Midbrain (tissue), 1 donor: ENCODE measurements at places on chromosomes 3 and 15.

GRCh38 chr3:106582151-106582550 is 713.3 kb upstream of the CBLB start:
- no peak for DNase-seq

DNA sequence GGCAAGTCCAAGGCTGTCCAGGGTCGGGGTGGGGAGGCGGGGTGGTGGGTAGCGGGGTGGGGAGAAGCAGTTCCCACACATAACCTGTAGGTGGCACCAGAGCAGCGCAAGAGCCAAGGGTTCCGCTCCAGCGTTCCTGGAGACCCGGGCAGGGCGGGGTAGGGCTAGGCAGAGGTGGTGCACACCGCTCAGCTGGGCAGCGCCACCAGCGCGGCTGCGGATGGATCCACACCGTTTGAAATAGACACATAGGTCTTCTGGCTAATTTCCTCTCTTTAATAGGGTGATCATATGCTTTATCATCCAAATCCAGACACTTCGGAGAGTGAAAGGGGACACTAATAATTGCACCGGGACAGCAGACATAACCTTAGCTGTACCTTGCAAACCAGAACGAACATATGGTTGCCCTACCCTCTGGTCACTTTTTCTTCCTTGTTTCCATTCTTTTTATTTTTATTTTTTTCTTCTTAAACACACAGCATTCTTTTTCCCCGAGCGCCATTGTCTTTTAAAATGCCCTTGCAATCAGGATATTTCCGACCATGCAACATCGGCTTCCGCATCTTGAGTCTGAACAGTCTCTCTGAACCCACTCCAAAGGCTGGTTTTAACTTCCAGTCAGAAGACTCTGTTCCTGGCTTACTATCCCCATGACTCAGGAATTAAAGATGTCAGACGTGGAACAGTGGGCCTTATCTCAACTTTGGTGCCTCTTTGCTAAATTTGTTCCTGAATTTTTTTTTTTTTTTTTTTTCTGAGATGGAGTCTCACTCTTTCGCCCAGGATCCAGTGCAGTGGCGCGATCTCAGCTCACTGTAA is 12.5 kb upstream of the ZSCAN2 start:
- DNase-seq: peak; percentile 77

GRCh38 chr15:92666780-92667179 is 11.2 kb upstream of the FAM174B start:
- no peak for DNase-seq

DNA sequence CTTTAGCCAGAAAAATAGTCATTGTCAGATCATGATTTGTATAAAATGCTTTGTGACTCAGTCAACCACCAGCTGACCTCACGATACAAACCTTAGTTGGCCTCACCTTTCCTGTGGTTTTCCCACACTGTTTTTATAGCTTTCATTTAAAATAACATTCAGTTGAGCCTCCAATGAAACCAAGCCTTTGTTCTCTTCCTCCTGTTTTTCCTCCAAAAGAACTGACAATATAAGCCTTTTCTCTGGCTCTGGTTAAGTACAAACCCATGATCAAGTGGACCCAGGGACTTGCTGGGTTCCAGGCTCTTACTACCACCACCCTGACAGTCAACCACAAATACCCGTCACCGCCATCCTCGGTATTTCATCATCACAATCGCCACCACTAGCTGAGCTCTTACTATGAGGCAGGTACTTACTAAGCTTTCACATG is 81.7 kb downstream of the TAMM41 start:
- DNase-seq: no peak

DNA sequence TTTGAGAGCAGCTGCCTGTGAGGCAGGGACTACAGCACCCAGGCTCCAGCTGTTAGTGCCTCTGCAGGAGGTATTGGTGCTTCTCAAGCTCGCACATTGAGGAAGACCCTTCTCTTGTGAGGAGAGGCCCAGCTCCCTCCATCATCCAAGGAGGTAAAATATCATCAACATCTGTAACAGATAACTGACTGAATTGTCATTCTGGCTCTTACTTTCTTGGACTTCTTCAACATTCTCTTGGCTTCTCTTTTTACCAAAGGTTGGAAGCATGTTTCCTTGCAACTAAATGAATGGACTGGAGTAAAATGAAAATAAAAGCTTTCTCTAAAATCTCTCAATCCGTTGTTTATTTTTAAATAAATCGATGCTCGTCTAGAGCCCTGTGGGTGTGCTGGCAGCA is 53.1 kb upstream of the PXYLP1 start:
- no peak for DNase-seq

DNA sequence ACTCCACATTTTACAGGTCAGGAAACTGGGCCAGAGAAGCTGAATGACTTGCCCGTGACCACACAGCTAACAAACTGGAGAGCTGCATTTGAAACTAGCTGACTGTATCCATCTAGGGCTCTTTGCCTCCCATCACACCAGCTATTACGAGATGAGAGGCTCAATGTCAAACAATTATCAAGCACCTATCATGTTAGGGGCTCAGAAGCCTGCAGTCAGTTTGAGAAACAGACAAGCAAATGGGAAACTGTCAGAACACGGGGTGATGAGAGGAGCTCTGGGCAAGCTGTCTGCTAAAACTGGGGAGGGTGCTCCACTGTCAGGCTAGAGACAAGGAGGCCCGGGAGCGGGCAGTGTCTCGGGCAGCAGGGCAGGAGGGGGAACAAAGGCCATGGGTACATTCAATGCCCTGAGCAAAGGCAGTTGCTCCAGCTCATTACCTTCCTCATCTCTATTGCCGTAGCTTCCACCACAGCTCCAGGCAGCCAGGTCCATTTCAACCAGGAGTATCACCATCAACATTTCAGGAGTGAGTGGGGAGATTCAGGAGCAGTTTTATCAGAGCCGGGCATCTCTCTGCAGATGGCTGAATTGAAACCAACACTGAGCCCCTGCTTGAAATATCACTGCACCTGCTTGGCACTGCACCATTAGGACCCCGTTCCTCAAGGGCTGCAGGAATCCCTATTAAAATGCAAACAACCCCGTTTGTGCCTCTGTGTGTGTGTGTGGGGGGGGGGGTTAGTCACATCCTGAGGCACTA is 122.6 kb downstream of the RAB11A start:
- no peak for DNase-seq

GRCh38 chr3:27596334-27596841 is 112.2 kb upstream of the SLC4A7 start:
- DNase-seq: no peak

GRCh38 chr3:136952292-136952691 is 5.5 kb upstream of the IL20RB start:
- no peak for DNase-seq

GRCh38 chr3:177624528-177625495 is 427.5 kb upstream of the TBL1XR1 start:
- no peak for DNase-seq

GRCh38 chr15:60672400-60672799 is 193.5 kb upstream of the ICE2 start:
- DNase-seq: no peak

DNA sequence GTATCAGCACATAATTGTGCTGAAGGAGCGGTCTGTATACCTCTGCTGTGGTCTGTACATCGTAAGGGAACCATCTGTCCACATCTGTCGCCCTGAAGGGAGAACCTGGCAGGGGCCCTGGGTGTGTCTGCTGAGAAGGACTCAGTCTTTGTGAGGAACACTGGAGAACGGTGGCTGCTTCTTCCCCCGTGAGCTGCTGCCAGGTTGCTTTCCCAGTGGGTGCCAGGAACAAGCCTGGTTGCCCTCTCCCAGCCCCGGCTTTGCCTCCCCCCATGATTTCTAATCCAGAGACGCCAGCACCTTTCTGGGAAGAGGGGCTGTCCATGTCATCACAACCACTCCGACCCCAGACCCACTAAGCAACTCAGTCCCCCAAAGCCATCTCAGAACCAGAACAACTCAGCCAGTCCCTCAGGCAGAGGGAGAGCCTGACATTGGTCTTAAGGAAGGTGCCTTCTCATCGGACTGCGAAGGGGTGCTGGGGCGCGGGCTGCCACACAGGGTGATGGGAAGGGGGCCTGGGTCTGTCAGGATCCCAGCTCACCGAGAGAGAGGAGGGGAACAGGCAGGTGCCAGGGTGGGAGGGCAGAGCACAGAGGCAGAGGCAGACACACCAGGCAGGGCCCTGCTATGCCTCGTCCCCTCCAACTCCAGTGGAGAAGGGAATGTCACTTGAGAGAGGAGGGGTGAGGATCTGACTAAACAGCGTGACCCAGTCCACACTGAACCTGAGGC is 8.5 kb downstream of the TNK2 start:
- DNase-seq: no peak

DNA sequence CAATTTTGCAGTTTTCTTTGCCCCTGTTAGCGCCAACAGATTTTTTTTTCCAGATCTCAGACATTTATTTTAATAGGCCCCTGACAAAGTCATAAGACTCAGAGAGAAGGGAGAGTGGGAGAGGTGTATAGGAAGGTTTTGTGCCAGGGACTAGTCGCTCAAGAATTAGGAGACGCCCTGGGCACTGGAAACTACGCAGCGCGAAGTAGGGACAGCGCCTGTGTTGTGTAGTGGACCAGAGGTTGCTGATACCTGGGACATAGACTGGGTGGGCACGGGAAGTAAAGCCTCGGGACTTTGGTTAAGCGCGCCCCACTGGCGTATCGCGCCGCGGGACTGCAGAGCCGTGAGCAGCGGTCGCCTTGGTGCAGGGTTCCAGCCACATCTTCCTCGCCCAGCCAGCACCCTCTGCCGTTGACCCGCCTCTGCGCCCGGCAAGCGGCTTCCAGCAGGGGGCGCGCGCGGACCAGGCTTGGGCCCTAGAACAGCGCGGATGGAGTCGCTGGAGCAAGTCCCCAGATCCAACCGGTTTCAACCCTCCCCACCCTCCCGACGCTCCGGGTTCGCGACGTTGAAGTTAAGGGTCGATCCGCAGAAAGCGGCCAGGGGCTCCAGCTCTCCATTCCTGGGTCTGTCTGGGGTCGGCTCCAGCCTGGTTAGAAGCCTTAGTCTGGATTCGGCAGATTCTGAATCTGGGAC is 3.0 kb upstream of the ISLR2 start:
- DNase-seq: peak; percentile 86

DNA sequence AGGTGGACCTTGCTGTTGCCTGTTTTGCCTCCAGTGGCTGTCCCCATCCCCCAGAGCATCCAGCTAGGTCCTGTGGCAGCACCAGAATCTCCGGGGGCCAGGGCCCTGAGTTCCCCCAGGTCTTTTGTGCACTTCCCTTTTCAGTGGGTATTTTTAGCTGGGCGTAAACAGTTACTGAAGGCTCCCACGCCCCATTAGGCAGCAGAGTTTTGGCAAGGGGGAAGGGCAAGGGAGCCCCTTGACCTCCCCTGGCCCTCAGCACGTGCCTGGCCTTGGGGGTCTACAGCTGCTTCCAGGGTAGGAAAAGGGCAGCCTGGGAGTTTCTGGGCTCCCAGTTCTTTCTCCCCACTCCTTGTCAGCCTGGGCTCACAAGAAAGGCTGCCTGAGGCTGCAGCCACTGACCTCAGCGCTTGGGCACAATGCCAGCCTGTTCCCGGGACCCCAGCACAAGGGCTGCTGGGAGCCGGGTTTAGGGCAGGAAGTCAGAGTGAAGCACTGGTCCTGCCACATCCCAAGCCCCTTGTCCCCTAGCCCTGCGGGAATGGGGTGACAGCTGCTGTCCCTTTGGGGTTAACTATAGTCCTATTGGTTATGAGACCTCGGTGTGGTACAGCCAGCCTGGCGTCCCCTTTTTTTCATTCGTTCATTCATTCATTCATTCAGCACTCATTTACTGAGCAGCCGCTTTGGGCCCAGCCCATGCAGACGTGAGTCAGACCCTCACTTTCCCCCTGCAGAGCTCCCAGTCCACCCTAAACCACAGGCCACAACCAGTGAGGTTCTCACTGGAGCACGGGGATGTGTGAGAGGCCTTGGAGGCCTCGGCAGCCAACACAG is 8.4 kb downstream of the CSK start:
- peak; percentile 75 for DNase-seq

- DNase-seq: no peak
Observed at GRCh38 chr3:128178782-128179483, 25.7 kb downstream of the EEFSEC start.

- DNase-seq: no peak
Observed at GRCh38 chr3:66487465-66487864, 13.4 kb downstream of the LRIG1 start.

GRCh38 chr3:117306299-117306698 is 596.7 kb downstream of the TUSC7 start:
- DNase-seq: no peak

DNA sequence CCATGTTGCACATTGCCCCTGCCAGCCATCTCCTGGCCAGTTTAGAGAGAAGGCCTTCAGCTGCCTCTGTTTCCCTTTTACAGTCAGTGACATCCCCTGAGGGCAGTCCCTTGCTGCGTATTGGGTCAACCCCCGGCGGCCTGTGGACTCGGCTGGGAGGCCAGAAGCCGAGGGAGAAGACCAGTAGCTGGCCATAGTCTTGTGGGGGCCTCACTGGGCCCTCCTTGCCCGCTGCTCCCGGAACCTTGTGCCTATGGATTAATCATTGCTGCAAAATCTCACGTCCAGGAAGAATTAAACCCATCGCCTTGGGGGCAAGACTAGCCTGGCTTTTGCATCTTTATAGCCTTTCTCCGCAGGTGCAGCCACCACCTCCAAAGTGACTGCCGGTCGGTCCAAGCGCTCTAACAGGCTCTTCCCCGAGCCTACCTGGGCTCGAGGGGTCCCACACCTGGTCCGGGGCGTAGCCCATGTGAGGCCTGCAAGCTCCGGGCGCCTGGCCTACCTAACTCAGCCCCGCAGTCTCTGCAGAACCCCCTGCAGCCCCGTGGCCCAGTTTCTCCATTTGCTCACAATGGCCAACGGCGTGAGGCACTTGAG is 870 bp upstream of the CHAC1 start:
- no peak for DNase-seq
